ENCODE measurements at places on chromosomes 2 and 18. TPM values are rescaled to one million over a fixed set of nuclear protein-coding genes. Genes with fewer than 3 reads are reported as not detected.

Gene KIF1A
- total RNA-seq = 2.1 TPM

Gene SULT1C2
- total RNA-seq = 3.7 TPM

Gene GALNT13
- 0.50 TPM for total RNA-seq

GRCh38 chr2:200737585-200737984 lies 74.1 kb upstream of the BZW1 start:
- DNase-seq = no peak

GRCh38 chr18:59387687-59388565 lies 28.9 kb upstream of the LMAN1 start:
- no peak for DNase-seq

DNA sequence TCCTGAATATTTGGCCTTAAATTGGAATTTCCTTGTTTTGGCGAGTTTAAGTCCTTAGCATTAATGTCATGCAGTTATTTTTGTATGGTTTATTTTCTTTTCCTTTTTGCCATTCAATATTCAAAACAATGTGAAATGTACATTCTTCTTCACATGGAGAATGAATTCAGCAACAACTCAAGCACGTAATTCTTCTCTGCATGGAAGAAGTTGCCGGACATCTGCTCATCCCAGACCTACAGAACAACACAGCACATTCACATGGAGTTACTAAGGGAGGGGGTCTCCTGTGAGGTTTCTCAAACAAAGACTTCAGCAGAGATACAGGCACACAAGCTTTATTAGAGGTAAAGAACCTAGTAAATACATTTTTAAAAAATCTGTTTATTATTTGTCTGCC lies 236.8 kb downstream of the SATB2 start:
- no peak for DNase-seq

DNA sequence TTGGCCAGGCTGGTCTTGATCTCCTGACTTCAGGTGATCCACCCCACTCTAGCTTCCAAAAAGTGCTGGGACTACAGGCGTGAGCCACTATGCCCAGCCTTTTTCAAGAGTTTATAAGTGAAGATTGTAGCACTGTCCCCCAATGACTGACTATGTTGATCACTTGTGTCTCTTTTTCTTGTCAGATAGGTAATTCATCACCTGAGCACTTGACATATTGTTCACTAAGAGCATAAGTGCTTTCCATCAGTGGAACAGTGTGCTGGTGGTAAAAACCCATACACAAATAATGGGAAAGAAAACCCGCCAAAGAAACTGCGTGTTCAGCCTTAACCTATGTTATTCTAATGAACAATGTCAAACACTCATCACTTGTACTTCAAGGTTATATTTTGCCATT lies 414.4 kb upstream of the CDH7 start:
- DNase-seq = no peak

DNA sequence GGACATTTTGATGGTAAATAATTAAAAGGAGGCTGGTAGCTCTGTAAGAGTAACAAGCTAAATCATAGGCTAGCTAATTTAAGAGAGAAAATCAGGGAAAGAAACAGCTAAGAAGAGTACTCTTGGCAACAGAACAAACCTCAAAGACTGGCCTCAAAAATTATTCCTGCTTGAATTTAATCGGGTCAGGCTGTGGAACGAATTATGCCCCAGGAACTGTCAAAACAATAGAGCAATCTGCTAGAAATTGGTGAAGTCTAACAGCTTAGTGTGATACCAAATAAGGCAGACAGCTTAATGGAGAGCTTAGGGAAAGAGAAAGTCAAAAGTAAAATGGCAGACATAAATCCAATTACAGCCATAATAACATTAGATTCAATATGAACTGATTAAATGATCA lies 215.7 kb downstream of the MREG start:
- DNase-seq = no peak

GRCh38 chr2:102256874-102257462 lies 54.4 kb upstream of the IL1RL1 start:
- no peak for DNase-seq

- DNase-seq = no peak
Measured at GRCh38 chr2:126784621-126785020, 114.1 kb upstream of the TEX51 start.

DNA sequence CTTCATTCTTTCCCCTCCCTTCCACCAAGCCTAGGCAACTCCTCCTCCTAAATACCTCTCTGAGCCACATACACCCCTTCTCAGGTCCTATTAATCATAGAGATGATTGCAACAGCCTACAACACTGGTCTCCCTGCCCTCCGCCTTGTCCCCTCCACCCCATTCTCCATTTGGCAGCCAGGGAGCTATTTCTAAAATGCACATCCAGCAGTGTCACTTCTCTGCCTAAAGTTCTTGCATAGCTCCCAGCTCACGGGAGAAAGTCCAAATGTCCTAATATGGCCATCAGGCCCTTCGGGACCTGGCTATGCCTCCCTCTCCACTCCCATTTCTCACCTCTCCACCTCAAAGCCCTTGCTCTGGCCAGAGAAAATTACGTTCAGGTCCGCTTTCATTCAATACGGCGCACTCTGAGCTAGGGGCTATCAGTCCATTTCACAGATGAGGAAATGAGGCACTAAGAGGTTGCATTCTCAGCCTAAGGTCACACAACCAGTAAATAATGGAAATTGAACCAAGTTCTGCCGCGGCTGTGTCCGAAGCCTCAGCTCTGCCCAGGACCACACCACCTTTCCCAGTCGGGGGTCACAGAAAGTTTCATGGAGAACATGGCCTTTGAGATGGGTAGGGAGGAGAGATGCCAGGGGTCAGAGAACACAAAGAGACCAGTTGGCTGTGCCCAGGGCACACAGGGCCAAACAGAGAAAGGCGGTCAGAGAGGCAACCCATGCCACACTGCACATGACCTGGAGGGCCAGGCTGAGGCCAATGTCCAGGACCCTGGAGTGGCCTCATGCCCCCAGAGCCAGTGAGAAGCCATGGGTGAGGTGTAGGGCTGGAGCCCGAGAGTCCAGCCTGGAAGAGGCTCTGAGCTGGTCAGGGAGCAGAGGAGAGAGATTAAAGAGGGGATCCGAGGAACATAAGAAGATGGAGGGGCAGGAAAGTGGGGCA lies 72.8 kb downstream of the TNS1 start:
- DNase-seq = no peak

GRCh38 chr2:44267796-44268648 lies 7.3 kb upstream of the SLC3A1 start:
- DNase-seq = no peak

- DNase-seq = no peak
Measured at GRCh38 chr2:191231995-191232394, 13.2 kb upstream of the MYO1B start.

- no peak for DNase-seq
Measured at GRCh38 chr18:46469186-46469915, 187.7 kb downstream of the LOXHD1 start.

DNA sequence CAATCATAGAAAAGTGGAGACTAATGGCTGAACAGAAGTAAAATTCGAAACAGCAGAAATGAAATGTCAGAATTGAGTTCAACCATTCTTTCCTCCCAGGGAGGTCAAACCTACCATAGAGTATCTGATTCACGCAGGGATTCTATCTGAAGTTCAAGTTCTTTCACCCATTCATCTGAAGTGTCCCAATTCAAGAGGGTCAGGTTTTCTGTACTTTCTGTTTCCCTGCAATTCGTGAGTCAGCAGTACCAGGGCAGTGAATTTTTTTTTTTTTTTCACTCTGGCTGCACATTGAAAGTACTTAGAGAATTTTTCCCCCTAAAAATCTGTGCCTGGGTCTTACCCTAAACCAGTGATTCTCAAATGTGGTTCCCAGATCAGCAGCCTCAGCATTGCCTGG lies 40.9 kb upstream of the CCDC88A start:
- DNase-seq = no peak

GRCh38 chr2:219638948-219639755 lies 11.7 kb downstream of the SLC4A3 start:
- DNase-seq = no peak

GRCh38 chr2:171523088-171524017 lies 1.1 kb downstream of the CYBRD1 start:
- peak; percentile 79 for DNase-seq

DNA sequence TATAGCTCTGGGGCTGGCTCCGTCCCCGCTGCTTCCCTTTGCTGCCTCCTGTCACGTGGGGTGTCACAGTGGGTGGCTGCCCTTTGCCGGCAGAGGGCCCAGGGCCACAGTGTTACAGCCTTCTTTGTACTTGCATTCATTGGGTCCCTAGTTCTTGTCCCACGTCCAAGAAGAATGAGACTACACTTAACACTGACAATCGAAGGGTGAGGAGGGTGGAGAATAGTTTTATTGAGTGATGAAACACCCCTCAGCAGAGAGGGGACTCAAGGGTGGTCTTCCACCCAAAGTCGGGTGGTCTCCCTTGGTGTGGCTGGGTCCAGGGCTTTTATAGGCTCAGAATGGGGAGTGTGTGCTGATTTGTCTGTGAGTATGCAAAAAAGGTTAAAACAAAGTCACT lies 1.9 kb downstream of the ATG4B start:
- DNase-seq = no peak

DNA sequence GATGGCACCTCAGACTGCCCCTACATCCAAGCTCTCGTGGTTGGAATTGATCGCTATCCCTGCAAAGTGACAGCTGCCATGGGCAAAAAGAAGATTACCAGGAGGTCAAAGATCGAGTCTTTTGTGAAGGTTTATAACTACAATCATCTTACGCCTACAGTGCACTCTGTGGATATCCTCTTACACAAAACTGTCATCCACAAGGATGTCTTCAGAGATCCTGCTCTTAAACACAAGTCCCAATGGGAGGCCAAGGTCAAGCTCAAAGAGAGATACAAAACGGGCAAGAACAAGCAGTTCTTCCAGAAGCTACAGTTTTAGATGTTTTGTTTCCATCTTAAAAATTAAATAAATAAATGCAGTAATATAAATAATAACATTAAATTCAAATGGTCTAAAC lies 45.4 kb downstream of the INO80D start:
- DNase-seq = no peak

DNA sequence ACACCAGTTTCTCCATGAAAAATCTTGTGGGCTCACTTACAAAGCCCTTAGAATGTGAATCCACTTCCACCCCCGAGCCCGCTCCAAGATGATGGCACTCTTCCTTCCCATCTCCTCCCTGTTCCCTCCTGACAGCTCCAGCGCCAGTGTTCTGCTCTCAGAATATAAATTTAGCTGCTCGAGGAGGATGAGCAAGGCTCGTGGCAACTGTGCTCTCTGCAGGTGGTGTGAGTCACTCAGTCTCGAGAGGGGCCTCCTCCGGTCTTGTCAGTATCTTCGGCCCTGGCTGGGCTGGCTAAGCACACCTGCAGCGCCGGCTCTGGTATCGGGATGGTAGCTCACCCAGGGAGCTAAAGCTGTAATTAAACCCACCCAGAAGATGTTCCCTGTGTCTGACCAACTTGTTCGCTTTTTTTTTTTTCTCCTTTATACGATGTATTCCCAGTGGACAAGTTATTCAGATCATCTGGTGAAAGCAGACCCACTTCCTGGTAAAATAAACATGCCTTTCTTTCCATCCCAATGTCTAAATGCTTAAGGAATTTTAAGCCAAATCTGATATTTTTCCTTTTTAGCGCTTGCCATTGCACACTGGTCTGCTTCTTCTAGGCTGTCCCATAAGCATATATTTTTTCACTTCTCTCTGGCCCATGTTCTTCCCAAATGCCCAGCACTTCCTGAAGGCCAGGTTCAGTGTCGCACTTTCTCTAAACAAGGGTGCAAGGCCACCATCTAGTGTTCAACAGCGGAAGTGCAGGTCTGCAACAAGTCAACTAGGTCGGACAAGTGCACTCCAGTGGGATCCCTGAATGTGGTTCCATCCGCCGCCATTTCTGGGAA lies 31.4 kb upstream of the YPEL5 start:
- DNase-seq = peak; percentile 86

DNA sequence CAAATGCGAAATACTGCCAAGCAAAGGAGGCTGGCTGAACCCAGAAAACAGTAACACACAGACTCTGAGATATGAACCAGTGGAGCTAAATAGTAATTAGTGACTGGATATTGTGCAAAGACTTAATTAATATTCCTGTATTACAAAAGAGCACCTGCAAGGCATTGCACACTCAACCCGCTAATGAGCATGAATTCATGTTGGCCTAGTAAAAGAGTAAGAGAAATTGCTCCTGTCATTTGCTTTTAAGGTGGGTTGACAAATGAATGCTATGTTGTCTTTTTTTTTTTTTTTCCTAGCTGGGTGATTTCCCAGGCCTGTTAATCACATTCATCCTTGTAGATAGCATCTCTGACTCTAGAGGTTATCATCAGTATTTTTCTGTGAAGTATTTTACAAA lies 87.0 kb upstream of the CERS6 start:
- no peak for DNase-seq

GRCh38 chr2:7927691-7928090 lies 754.2 kb upstream of the ID2 start:
- DNase-seq = no peak

GRCh38 chr2:45067859-45068570 lies 58.8 kb upstream of the SIX2 start:
- DNase-seq = no peak

DNA sequence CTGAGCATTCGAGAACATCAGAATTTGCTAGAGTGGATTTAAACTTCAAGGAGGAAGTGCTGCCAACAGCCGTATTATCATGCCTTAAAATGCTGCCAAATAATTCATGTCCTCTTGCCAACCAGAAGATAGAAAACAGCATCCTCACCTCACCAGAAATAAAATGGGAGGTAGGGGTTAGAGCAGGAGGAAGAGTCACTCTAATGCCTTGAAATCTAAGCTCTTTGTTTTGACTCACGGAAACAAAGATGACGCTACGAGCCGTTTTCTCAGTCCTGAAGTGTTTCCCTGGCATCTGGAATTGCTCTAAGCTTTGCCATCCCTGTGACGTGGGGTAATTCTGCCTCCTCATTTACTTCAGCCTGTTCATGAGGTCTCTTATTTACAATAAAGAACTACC lies 97.1 kb downstream of the PRPF40A start:
- DNase-seq = no peak

GRCh38 chr18:41482501-41482900 lies 472.5 kb upstream of the PIK3C3 start:
- DNase-seq = no peak

- no peak for DNase-seq
Measured at GRCh38 chr2:33782395-33783230, 183.5 kb upstream of the FAM98A start.

DNA sequence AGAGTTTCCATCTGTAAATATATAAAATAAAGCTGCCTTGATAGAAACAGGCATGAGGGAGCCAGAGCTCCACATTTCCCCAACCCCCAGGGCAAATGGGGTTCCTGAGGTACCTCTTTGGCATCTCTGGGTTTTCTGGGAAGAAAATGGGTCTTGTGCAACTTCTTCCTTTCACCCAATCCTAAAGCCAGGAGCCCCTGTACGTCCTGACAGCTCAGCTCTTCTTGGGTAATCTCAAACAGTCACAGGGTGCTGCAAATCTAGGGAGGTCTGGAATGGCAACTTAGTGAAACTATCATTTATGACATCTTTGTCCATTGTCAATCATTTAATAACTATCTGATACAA lies 36.6 kb upstream of the STAT1 start:
- DNase-seq = no peak

DNA sequence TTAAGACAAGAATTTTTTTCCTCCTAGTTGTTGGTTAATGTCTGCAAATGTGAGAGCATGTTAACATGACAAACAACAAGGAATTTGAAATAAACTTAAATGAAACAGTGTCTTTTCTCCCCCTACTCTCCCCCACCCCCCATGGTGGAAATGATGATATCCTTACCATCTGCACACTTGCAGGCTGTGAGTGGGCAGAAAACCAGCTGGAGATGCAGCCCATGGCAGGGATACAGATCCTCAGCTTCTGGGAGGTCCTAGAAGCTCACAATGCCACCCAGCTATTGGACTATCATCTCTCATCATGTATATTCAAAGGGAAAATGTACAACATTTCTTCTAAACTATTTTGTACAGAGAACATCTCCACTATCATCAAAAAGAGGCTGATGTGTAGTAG lies 196.8 kb downstream of the SLC8A1 start:
- no peak for DNase-seq

GRCh38 chr2:1798115-1798784 lies 53.9 kb upstream of the PXDN start:
- no peak for DNase-seq

All from left colon (tissue), 2 donors.